ENCODE measurements at places on chromosomes 13 and 19. TPM values are rescaled to one million over a fixed set of nuclear protein-coding genes. Genes with fewer than 3 reads are reported as not detected.

The OR10H3 gene
- not detected for total RNA-seq

The ZNF302 gene
- 16.2 TPM for total RNA-seq

The PNMA8B gene
- total RNA-seq = not detected

The CEACAM4 gene
- not detected for total RNA-seq

The ISYNA1 gene
- total RNA-seq = 41.5 TPM

The CALR3 gene
- not detected for total RNA-seq

All from A549 treated with CpdA at 1 μM for 4 hours (cell line).